ENCODE measurements at places on chromosomes 3 and 15. TPM values are rescaled to one million over a fixed set of nuclear protein-coding genes. Genes with fewer than 3 reads are reported as not detected.

Gene OXTR
- 1.2 TPM for total RNA-seq

DNA sequence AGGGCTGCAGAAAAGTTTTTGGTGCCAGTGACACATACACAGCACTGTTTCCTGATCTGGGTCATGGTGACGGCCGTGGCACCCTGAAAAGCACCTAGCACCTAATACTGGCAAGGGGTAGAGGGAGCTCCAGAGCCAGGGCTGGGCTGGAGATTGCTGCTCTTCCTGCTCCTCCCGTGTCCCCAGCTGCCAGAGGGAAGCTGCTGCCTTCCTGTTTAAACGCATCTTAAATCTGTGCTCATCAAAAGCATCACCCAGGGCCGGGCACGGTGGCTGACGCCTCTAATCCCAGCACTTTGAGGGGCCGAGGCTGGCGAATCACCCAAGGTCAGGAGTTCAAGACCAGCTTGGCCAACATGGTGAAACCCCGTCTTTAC lies 156.7 kb upstream of the MEF2A start:
- DNase-seq = no peak

DNA sequence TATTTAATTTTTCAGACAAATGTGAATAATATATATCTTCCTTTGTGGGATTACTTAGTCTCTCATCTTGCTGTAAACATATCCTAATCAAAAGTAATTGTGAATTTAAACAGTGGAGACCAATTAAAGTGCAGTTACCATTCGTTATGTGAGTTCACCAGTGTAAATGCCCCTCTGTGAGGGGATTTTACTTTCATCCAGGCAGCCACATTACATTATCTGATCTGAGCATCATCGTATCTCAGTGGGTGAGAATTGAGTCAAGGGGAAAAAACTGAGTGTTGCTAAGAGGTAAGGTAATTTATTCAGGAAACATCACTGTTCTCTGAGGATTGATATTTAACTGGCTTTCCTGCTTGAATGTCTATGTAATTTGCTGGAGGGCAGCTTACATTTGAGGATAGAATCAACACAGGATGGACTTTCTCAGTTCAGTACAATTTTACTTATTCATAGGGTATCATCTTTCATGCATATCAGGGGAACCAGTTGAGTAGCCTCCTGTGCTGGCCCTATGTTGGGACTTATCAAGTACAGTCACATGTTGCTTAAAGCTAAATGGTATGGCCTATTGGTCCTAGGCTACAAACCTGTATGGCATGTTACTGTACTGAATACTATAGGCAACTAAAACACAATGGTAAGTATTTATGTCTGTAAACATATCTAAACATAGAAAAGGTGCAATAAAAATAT lies 219.7 kb downstream of the CD47 start:
- DNase-seq = peak; percentile 31

DNA sequence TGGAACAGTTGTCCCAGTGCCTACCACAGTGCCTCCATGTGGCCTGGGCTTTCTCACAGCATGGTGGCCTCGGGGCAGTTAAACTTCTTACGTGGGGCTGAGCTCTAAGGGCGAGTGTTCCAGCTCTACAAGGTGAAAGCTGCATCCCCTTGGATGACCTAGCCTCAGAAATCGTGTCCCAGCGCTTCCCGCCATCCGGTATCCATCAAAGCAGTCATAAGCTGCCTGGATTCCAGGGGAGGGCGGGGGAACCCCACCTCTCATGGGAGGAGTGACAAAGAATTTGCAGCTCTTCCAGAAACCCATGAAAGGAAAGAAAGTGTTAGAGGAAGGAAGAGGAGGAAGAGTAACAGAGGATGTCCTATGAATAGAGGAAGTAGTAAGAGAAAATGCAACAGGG lies 45.8 kb upstream of the CCDC174 start:
- no peak for DNase-seq

GRCh38 chr15:60960517-60960916 lies 268.6 kb downstream of the RORA start:
- DNase-seq = no peak

Gene TRPM1
- not detected for total RNA-seq

DNA sequence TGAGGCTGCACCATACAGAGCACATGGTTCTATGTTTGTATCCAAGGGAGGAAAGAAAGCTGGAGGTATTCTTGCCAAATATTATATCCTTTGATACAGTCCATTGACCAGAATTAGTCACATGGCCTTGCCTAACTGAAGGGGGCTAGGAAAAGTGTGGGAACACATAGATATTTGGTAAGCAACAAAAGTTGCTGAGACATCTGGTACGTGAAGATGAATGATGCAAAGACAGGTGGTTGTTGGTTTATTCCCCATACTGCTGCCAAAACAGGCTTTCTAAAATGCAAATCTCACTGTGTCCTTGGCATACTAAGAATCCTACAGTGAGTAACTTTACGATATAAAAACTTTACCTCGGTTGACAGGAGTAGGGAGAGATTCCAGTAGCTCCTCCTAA lies 162.2 kb downstream of the VGLL3 start:
- DNase-seq = no peak

DNA sequence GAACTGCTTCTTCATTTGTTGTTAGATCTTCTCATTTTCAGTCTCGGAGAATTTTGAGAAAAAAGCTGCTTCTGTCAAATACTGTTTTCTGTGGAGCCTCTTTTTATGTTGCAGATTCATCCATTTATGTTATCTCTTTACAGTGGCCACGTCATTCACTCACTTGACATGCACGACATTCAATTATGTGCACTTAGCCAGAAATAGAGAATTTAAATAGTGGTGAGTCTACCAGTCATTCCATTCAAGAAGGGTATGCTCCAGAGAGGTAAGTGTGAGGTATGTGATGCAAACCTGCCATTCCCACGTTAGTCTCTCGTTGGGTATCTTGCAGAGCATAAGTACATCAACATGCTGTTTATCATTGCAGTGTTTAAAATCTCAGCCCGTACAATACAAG lies 9.8 kb downstream of the ARPP19 start:
- DNase-seq = no peak

DNA sequence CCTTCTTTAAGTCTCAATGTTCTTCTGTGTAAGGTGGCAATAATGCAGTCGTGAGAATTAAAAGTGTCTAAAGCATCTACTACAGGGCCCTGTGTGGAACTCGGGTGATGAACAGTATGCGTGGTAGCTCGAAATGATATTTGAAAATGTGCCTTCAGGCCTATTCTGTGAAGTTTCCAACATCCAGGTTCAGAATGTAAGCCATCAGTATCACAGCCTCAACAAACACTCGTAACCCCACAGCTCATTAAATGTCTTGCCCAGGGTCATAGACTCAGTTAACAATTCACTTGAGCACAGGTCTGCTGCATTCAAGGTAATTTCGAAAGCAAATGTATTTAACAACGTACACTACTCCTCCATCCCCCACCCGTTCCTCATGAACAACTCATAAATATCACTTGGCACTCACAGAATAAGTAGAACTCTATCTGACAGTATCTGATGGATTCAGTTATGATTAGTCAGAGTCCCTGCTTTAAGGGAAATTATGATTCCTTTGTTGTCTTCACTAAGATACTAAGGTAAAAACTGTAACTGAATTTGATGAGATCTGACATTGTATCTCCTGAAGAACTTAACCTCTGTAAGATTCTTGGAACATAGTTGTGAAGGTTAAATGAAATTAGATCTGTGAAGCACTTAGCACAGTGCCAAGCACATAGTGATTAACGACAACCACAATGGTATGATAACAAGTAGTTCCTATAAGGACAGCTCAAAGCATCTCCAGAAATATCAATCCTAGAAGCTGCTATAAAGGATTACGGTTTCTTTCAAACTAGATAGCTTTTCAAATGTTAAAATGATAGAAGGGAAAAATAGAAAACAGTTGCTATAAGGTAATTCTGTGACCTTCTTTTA lies 642.3 kb downstream of the TBL1XR1 start:
- no peak for DNase-seq

DNA sequence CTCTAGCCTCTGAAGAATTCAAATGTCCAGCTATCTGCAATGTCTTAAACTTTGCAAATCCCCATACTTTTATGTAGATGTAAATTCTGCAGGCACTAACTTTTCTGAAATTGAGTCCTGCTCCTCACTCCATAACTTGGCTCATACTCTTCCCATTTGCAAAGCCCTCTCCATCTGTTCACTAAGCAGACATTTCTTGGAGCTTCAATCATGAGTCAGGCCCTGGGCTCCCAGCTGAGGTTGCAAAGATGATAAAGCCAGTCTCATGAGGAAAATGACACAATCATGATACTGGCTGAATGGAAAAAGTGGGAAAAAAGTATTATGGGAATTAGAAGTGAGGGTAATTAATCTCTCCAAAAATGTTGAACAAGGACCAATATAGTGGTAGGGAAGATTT lies 507.6 kb downstream of the NR2F2 start:
- no peak for DNase-seq

Gene HYAL1
- total RNA-seq = 8.4 TPM

GRCh38 chr3:100865442-100865841 lies 127.8 kb downstream of the ABI3BP start:
- DNase-seq = no peak

GRCh38 chr3:179069762-179070390 lies 1.7 kb downstream of the ZMAT3 start:
- DNase-seq = no peak

DNA sequence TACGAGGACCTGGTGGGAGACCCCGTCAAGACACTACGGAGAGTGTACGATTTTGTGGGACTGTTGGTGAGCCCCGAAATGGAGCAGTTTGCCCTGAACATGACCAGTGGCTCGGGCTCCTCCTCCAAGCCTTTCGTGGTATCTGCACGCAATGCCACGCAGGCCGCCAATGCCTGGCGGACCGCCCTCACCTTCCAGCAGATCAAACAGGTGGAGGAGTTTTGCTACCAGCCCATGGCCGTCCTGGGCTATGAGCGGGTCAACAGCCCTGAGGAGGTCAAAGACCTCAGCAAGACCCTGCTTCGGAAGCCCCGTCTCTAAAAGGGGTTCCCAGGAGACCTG lies 2.5 kb downstream of the CHST2 start:
- DNase-seq = no peak

Gene CIP2A
- total RNA-seq = 31.8 TPM

DNA sequence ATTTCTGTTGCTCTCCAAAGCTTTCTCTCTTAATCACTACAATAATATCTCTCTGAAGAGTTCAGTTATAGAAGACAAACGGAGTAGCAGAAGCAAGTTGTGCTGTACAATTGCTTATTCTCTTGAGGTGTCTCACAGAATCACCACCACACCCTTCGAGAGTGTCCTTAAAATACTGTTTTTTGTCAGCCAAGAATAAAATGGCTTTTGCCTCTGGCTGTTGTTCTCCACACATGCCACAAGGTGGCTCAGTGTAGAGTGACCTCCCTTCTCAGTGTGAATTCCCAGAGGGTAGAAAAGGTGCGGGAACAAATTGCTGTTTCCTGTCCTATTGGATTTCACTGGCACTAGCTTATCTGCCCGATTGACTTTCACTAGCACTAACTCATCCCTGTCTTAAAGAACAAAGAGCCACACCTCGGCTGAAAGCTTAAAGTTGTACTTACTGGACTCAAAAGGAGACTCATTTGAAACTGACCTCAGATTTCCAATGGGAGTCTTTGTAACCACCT lies 134.2 kb upstream of the SATB1 start:
- peak; percentile 9 for DNase-seq

DNA sequence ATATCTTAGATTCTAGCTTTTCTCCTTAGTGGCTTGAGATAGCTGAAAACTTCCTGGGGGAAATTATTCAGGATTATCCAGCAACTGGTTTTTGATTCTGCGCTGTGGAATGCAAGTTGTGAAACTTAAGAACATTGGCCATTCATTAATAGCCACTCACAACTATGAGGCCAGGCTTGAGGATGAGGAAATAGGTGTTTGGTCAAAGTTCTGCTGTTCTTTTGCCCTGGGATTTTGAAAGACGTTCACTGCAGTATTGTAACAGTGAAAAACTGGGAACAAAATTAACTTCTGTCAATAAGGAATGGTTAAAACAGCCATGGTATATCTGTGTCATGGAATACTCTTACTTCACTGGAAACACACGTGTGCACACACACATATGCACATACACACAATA lies 44.1 kb downstream of the CTXND1 start:
- no peak for DNase-seq

GRCh38 chr15:50140983-50141382 lies 21.9 kb upstream of the ATP8B4 start:
- no peak for DNase-seq

DNA sequence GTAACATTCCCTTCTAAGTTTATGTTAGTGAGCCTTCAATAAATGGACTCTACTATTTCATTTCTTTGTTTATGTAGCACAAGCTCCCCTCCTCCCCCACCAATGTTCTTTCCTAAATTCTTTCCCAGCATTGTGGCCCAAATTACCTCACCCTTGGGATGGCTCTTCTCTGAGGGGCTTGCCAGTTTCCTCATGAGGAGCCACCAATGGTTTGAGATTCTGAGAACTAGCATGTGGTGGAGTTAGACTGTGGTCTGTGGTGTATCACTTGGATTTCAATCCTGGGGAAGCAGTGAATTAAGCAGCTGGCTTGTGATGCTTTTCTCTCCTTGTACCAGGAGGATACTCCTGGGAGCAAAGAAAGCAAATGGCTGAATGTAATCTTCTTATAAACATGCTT lies 50.0 kb upstream of the NPHP3 start:
- DNase-seq = no peak

Gene SERPINI2
- 0.13 TPM for total RNA-seq

Gene FRMD5
- total RNA-seq = not detected

DNA sequence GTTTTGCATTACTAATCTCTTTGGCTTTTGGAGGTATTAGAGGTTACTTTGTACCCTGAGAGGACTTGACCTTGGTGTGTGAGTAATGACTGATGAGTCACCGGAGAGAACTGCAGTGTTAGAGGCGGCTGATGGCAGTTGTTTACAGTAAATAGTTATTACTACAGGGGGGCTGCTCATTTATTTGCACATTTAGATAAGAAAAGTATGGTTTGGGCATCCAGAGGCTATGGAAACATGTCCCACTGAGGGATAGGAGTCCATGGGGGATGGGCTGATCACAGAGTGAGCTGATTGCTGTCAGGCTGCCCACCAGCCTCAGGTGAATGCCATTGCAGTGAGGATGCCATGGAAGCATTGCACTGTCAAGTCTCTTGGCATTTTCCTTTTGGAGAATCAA lies 17.3 kb upstream of the STAC start:
- DNase-seq = no peak

- DNase-seq = peak; percentile 7
Observed at GRCh38 chr15:94584833-94585244, 353.5 kb downstream of the MCTP2 start.

- DNase-seq = peak; percentile 46
Observed at GRCh38 chr3:56970461-56970879, 90.0 kb upstream of the SPATA12 start.

Gene CAMK1
- total RNA-seq = 5.2 TPM

GRCh38 chr3:149424918-149425317 lies 47.5 kb upstream of the TM4SF1 start:
- DNase-seq = no peak

DNA sequence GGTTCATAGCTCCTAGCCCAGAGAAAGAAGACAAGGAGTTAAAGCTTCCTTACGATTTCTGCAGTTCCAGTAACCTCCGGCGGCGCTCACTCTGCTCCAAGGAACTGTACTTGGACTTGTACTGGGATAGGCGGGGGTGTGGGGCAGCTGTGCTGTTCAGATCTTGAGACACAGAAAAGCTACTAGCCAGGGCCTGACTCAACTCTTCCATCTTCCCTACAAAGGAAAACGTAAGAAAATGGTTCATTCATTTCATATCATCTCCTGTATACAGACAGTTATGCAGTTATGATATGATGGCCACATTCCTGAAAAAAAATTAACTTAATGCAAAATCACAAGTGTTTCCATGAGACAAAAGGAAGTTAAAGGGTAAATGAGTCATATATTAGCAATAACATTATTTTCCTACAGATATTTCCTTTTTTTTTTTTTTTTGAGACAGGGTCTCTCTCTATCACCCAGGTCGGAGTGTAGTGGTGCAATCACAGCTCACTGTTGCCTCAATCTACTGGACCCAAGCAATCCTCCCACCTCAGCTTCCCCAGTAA lies 4.6 kb downstream of the SNUPN start:
- no peak for DNase-seq

Gene STOML1
- total RNA-seq = 10.3 TPM
